ENCODE measurements at places on chromosomes 5 and 9. TPM values are rescaled to one million over a fixed set of nuclear protein-coding genes. Genes with fewer than 3 reads are reported as not detected.

DNA sequence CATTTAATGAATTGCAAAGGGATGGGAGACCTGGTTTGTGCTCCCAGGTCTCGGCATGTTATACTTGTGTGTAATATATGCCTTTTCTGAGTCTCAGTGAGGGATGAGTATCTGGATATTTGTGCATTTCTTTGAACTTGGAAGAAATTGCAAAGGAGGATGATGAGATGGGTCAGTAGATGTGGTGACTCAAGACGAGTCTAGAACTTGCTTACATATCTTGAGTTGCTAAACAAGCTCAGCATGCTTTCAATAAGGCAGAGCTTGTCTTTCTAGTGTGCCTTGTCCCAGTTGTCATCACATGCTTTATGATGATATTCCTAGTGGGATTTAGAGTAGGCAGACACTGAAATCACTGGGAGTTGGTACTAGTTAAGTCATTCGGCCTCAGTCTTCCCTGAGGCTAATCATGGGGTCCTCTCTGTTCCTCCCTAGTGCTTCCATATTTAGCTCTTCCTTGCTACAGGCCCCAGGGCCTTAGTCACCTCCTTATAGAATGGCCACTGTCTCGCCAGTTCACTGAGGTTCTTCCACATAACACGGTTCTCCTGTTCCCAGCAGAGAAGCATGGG, 222.3 kb downstream of the ARRDC3 start:
- peaks cover 20% of the 10 kb centered on the region for H3K4me1 ChIP-seq
- no peaks in the 10 kb centered on the region for H3K27me3 ChIP-seq
- H3K27ac ChIP-seq: no peak overlapping the region
- H3K4me3 ChIP-seq: no peak overlapping the region
- no peak for DNase-seq
- H3K36me3 ChIP-seq: no peaks in the 10 kb centered on the region

Gene ANKRD18A
- 1.9 TPM for total RNA-seq

- H3K4me1 ChIP-seq: peaks cover 17% of the 10 kb centered on the region
- peaks cover 31% of the 10 kb centered on the region for H3K36me3 ChIP-seq
- no peak overlapping the region for H3K27ac ChIP-seq
- no peaks in the 10 kb centered on the region for H3K27me3 ChIP-seq
- DNase-seq: no peak
Measured at GRCh38 chr5:172274951-172275753, 8.4 kb downstream of the UBTD2 start.

DNA sequence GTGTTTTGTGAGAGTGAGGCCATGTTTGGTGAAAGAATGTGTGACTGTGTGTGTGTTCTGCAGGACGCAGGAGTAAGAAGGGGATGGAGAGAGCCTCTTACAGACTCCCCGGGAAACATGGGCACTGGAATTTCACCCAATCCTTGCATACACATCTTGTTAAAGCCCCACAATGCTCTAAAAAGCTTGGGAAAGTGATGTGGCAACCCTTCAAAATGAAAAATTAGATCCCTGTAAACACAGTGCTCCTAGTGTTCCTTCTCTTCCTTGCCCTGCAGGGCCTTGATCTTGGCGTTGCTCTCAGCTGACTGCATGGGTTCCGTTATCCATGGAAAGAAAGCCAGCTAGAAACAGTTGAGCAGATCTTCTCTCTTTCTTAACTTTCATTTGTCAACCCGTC, 701.7 kb downstream of the SEMA5A start:
- no peak overlapping the region for H3K4me3 ChIP-seq
- no peaks in the 10 kb centered on the region for H3K27me3 ChIP-seq
- no peaks in the 10 kb centered on the region for H3K36me3 ChIP-seq
- no peak overlapping the region for H3K27ac ChIP-seq
- no peaks in the 10 kb centered on the region for H3K4me1 ChIP-seq
